ENCODE measurements at places on chromosomes 7 and 10.

- DNase-seq, result no peak
Observed at GRCh38 chr7:91041901-91042484, 222.2 kb upstream of the FZD1 start.

DNA sequence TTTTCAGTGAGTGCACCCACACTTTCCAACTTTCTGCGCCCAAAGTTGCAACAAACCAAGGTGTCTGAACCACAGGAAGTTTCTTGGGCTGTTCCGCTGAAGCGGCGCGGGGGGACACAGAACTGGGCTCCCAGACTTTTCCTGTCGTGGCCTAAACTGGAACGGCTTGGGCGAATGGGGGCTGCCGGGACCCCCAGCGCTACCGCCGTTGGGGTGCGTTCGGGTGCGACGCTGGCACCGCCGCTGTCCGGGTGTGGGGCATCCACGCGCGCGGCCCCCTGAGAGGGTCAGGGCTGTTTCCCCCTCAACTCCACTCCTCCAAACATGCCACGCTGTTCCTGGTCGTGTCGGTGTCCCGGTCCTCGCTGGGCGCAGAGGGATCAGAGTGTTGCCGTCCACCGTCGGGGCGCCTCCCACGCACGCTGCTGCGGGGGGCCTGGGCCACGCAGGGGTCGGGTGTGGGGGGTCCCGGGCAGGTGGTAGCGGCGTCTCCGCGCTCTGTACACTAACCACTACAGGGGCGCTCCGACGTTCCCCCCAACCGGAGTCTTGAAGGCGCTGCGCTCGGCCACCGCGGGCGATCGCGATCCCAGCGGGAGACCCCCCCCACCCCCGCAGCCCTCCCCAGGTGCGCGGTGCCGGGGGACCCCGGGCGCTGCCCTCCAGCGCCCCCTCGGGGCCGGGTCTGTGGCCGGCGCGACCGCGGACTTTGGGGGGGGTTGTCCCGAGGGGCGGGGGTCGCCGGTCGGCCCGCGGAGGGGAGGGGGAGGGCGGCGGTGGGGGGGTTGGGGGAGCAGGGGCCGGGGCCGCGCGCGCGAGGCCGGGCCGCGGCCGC lies 2.2 kb upstream of the CUX1 start:
- peak; percentile 81 for DNase-seq

GRCh38 chr7:80480566-80480965 lies 31.3 kb downstream of the GNAT3 start:
- no peak for DNase-seq

GRCh38 chr7:94429153-94429552 lies 34.5 kb downstream of the COL1A2 start:
- no peak for DNase-seq

DNA sequence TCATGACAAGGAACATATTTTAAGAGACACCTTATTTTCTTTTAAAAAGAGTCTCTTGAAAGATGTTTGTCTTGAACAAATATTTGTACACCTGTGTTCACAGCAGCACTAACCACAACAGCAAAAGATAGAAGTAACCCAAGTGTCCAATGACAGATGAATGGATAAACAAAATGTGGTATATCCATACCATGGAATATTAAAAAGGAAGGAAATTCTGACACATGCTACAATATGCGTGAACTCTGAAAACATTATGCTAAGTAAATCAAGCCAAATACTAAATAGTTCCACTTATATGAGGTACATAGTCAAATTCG lies 17.8 kb downstream of the SGMS1 start:
- no peak for DNase-seq

GRCh38 chr10:49039409-49039808 lies 75.9 kb downstream of the VSTM4 start:
- no peak for DNase-seq

GRCh38 chr10:96325719-96326373 lies 21.6 kb downstream of the DNTT start:
- no peak for DNase-seq

DNA sequence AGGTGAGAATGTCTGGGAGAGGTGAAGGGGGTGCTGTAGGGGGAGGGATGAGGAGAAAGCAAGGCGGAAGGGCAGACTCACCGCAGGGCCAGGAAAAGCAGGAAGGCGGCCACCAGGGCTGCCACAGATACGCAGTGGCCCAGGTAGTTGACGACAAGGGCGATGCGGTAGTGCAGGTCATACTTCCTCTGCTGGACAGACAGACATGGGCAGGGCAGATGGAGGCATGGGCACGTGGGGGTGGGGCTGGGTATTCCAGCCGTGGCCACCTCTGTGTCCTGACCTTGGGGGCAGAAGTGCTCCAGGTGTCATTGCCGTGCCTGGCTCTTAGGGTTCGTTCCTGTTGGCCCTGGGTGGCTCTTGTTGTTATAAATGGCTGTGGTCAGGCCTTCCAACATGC lies 16.8 kb downstream of the CRHR2 start:
- no peak for DNase-seq

DNA sequence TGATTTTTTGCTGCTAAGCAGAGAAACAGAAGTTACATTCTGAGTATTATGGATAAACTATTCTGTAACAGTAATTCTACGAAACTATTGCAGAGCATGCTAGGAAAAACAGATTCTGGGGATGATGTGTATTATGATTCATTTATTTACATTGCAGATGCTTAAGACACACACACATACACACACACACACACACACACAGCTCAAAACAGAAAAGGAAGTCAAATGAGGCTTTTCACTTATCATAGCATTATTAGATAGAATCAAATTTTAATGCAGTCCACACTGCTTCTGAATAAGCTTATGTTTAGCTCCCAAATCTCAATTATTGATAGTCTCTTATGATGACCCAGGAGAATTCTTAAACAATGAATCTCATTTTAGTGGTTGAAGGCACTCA lies 307.2 kb downstream of the HGF start:
- DNase-seq, result no peak

GRCh38 chr10:3124412-3125175 lies 48.0 kb downstream of the PITRM1 start:
- DNase-seq, result no peak

GRCh38 chr7:45643630-45644029 lies 69.5 kb downstream of the ADCY1 start:
- DNase-seq, result no peak

DNA sequence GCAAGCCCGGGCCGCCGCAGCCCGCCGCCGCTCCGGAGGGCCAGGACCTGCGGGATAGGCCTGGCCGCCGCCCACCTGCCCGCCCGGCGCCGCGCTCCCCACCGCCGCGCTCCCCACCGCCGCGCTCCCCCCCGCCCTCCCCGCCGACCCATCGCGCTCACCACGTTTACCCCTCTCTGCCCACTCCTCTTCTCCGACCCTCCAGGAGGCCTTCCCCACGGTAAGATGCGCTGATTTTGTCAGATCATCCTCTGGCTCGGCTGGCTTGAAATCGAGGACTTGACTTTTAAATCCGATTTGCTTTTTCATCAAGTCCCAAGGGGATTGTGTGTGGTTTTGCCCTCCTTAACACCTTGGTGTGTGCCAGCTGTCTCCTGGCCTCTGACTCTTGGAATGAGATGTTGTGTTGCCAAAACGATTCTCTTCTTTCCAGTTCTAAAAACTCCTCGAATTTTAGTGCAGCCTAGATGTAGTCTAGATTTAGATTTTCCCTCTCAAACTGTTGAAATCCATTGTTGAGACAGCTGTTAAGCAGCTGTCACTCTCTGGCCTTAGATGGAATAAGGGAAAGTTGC lies 738 bp downstream of the POM121 start:
- no peak for DNase-seq

- no peak for DNase-seq
Observed at GRCh38 chr7:1555046-1555812, 776 bp downstream of the TMEM184A start.

GRCh38 chr7:27569106-27569505 lies 93.6 kb downstream of the HIBADH start:
- DNase-seq, result no peak

GRCh38 chr10:44988957-44989585 lies 10.5 kb upstream of the DEPP1 start:
- no peak for DNase-seq

- no peak for DNase-seq
Observed at GRCh38 chr10:45325116-45325515, 9.7 kb upstream of the OR13A1 start.

DNA sequence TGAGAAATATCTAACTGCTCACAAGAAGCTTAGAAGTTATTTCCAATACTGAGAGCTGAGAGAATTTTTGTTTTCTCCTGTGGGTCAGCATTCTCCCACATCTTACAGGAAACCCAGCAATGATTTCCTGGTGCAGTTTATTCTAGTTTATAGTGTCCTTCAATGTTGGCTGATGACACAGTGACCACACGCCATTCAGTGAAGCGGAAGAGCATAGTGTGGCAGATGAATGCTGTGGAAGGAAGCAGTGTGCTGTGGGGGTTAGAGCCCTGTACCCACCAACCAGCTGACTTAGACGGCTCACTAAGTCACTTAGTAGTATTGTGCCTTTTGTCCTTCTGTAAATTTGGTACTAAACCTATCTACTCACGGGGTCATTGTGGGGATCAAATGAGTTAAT lies 1.4 kb upstream of the TMEM26 start:
- DNase-seq, result no peak

GRCh38 chr7:11625669-11626068 lies 206.3 kb downstream of the THSD7A start:
- no peak for DNase-seq

DNA sequence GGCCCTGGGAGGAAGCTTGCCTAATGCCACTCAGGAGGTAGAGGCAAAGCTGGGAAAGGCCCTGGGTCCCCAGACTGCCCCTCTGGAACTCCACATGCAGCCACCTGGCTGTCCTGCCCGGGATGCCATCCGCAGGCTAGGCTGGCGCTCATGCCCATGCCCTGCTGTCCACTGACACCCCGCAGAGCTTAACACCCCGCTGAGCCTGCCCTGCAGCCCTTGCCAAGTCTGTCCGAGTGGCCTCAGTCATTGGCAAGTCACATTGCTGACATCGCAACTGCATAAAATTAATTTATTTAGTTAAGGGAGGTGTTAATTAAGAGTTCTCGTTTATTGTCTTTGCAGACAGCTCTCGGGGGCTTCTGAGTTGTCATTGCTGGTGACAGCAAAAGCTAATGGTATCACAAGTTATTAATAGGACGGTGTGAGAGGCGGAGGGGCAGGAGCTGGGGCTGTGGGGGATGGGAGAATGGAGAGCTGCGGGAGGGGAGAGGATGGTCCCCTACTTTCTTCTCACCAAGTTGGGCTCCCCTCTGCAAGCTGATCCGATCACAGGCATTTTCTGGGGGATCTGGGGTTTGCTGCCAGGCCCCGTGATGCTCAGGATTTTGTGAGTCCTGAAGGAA lies 55.6 kb upstream of the PCBD1 start:
- no peak for DNase-seq

- no peak for DNase-seq
Observed at GRCh38 chr10:113042868-113043267, 92.8 kb downstream of the TCF7L2 start.

- DNase-seq, result no peak
Observed at GRCh38 chr7:149624006-149624405, 126.4 kb upstream of the ZNF746 start.

DNA sequence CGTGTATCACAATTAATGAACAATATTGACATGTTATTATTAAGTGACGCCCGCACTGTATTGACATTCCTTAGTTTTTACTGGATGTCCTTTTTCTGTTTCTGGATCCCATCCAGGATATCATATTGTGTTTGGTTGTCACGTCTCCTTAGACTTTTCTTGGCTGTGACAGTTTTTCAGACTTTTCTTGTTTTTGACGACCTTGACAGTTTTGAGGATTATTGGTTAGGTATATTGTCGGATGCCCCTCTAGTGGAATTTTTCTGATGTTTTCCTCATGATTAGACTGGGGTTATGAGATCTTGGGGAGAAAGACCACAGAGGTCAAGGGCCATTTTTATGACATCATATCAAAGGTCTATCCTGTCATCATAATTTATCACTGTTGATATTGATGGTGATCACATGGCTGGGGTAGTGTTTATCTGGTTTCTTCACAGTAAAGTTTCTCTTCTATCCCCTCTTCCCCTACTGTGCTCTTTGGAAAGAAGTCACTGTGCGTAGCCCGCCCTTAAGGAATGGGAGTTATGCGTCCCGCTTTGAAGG lies 11.1 kb downstream of the TAF3 start:
- no peak for DNase-seq

GRCh38 chr10:114538181-114538906 lies 119.7 kb downstream of the ABLIM1 start:
- DNase-seq, result no peak

DNA sequence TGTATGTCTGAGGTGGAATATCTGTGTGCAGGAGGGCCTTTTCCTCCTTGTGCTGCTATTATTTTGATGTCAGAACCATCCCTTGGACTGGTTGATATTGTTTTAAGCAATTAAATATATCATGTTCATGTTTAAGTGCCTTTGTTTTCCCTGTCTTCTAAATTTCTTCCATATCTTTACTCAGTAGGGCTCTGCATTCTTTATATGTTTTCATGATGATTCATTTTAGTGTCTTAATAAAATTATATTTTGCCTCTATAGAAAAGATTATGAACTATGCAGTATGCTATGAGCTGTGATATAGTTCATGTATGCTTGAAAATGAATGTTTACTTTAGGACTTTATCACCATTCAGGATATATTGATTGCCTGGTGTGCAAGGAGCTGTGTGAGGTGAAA lies 34.8 kb downstream of the AHR start:
- DNase-seq, result no peak

- no peak for DNase-seq
Observed at GRCh38 chr10:114492351-114493037, 88.2 kb upstream of the AFAP1L2 start.

DNA sequence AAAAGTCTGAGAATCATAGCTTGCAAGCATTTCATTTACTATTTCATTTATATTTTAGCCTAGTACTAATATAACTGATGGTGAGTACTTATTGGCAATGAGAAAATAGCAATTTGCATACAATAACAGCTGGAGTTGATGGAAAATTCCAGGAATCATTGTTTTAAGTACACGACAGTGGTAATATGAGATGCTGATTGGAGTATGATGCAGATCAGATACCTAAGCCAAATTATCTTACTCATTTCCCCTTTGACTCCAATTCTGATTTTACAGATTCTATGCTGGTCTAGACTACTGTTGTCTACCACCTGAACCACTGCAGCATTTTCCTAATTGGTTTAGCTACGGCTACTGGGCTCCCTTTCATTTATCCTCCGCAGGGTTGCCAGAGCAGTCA lies 36.7 kb downstream of the GNG11 start:
- no peak for DNase-seq

- DNase-seq, result no peak
Observed at GRCh38 chr7:37382546-37383088, 66.0 kb downstream of the ELMO1 start.

GRCh38 chr7:117907049-117907640 lies 33.9 kb upstream of the CTTNBP2 start:
- no peak for DNase-seq
